Suppressor macrophage treated with lipopolysaccharide for 1 hour (primary cell): ENCODE measurements at places on chromosomes 5 and 9.

DNA sequence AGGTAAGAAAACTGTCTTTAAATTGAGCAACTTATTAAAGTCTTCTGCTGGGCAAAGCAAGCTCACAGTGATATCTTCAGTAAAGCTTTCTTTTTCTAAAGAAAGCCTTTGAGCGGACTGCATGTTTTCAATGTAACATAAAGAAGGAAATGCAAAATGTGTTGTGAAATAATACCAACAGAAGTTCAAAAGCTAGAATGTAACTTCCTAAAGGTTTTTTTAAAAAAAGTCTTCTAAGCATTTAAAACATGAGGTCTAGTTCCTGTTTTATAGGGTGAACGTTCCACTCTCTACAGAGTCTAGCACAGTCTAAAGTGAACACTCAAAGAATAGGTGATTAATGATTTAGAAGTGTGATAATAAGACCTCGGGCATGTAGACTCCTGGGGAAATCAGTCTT is 62.9 kb downstream of the DENND1A start:
- peak; percentile 90 for DNase-seq

- no peak for DNase-seq
Observed at GRCh38 chr5:148043705-148044104, 20.1 kb upstream of the SPINK5 start.

DNA sequence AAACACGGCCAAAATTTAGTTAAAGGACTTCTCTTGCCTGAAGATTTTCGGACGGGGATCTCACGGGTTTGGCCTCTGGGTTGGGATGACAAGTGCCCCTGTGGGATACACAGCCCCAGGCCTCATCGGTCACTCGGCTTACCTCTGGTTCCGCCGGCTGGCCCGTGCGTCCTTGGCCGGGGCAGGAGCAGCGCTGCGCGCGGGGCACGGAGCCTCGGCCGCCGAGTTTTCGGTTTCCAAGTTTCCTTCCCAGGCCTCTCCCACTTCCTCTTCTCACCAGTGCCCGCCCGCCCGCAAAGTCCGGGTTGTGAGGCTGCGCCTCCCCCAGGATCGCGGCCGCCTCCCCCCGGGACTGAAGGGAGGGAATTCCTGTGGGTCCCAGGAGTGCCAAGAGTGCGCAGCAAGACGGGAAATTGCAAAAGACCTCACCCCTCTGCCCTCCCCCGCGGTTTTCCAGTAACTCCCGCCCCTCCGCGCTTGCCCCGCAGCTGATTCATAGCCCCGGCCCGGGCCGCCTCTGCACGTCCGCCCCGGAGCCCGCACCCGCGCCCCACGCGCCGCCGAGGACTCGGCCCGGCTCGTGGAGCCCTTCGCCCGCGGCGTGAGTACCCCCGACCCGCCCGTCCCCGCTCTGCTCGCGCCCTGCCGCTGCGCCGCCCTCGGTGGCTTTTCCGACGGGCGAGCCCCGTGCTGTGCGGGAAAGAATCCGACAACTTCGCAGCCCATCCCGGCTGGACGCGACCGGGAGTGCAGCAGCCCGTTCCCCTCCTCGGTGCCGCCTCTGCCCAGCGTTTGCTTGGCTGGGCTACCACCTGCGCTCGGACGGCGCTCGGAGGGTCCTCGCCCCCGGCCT is at the start of gene OSMR:
TSS of gene OSMR (plus strand) at position 487 of the 853 bp plus-strand sequence. CDS start 23,033 bp downstream, outside the sequence.
- DNase-seq, result peak; percentile 89

DNA sequence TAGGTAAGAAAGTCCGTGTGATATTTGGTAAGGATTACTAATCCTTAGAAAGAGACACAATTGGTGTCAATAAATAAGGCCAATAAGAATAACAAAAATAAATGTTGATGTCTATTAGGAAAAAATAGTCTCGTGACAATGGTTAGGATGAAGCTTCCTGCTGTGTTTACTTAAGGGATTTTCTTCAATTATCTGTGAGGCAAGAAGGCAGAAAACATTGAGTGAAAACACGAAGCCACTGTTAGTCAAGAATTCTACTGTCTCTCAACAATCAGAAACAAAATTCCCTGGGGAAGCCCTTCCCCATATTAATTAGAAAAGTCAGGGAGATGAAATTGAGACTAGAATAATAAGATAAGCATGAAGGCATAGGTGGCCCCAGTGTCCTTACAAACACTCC is 149.0 kb downstream of the SYK start:
- DNase-seq, result no peak

GRCh38 chr5:5191906-5192305 is 51.8 kb downstream of the ADAMTS16 start:
- DNase-seq, result no peak

- no peak for DNase-seq
Observed at GRCh38 chr5:2156358-2157059, 273.8 kb upstream of the IRX4 start.

DNA sequence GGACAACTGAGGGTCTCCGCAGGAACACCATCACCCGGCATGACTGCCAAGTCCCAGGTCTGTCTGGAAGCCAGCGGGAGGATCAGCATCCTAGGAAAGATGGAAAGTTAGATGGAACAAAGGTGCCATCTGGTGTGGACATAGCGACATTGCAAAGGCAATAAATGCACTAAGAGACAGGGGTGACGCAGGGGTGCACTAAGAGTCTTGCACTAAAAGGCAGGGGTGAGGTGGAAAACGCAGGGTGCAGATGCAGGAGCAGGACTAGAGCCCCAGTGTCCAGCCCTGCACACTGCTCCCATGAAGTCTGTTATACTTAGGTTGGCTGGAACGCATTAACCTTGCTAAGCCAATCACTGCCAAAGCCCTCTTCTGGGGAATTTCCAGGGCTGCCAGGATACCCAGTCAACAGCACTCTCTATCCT is 15.5 kb downstream of the ATOX1 start:
- DNase-seq, result peak; percentile 41

- DNase-seq, result peak; percentile 92
Observed at GRCh38 chr9:36401164-36401740, 1.2 kb upstream of the RNF38 start.

GRCh38 chr9:2964470-2964869 is 120.6 kb upstream of the PUM3 start:
- DNase-seq, result no peak

DNA sequence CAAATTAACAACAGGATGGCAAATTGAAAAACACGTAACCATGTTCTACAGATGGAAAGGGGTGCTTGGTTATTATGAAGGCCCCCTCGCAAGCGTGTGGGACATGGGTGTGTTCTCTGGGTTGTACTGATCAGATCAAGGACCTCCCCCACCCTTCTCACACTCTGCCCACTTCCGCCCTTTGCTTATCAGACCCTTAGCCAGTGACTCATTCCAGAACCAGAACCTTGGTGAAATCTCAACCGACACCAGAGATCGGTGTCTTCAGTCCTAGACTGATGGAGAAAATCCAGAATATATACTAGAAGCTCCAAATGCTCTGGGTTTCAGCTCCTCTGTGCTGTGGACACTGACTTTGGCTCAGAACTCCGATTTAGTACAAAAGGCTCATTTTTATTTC is 64.9 kb downstream of the PTTG1 start:
- no peak for DNase-seq

- DNase-seq, result no peak
Observed at GRCh38 chr9:136710543-136710942, 1.8 kb upstream of the DIPK1B start.

DNA sequence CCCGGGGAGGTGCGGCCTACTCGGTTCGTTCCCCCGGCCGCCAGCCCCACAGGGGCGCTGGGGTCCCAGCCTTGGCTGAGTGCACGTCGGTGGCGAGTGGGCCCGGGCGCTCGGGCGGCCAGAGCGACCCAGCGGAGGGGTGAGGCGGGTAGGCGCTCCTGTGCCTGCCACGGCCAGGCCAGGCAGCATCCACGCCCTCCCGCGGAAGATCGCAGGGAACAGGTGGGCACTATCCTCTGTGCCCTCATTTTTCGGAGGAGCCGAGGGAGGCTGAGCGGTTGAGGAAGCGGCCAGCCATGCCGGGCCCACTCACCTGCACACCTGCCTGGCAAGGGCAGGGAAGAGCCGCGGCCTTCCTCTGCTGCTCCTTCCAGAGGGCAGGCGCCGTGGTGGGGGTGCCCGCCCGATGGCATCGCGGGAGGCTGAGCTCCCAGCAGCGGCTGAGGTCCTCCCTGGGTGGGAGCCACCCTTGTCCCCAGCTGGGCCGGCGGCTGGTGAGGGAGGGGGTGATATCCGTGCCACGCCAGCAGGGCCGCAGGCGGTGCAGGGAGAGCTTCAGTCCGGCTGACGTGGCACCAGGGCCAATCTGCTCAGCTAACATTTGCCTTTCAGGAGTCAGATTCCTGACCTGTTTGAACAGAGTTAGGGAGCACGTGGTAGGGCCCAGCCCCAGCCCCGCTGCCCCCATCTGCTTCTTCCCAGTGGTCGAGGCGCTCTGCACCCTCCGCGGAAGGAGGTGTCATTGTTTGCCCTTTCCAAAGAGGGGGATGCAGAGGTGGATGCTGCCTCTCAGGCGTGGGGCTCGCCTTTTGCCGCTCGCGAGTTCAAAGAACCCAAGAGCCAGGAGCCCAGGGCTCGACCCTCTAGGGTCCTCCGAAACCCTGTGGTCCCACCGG is 1.6 kb upstream of the SEC16A start:
- DNase-seq, result no peak

DNA sequence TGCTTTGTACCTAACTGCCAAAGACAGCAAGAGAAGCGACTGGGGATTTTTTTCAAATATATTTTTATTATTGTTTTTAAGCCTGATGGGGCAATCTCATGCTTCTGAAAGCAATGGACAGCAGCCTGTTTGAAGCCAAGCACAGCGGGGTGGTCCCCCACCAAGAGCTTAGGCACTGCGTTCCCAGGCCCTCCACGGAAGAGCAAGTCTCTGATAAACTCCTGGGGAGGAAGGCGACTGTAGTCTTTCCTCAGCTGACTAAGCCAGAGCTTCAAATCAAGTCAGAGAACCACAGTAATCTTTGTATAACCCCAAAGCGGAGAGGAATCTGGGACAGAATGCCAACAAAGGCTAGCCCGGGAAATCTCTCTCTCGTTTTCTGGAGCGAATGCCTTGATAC is 54.4 kb downstream of the ARSB start:
- no peak for DNase-seq
